NCI-H1048 (cell line): ENCODE measurements at places on chromosomes 5 and 9.

- no peak for DNase-seq
Observed at GRCh38 chr9:70013598-70014196, 30.0 kb upstream of the MAMDC2 start.

DNA sequence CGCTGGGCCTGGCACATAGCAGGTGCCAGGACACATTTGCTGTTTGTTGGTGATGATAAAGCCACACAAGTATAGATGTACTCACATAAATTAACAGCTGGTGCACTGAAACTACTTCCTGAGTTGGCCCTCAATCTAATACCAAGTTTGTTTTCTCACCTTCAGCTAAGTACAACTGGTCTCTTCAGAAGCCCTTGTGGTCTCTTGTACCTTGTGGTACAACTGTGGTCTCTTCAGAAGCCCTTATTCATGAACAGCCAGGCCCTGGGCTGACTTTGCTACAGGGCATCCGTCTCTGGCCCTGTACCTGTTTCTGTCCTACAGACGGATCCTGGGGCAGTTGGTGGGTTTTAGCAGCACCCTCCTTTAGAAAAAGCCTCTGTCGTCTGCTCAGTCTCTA is 81.5 kb downstream of the DAB2IP start:
- no peak for DNase-seq

GRCh38 chr9:1791191-1791590 is 224.0 kb upstream of the SMARCA2 start:
- DNase-seq = no peak

DNA sequence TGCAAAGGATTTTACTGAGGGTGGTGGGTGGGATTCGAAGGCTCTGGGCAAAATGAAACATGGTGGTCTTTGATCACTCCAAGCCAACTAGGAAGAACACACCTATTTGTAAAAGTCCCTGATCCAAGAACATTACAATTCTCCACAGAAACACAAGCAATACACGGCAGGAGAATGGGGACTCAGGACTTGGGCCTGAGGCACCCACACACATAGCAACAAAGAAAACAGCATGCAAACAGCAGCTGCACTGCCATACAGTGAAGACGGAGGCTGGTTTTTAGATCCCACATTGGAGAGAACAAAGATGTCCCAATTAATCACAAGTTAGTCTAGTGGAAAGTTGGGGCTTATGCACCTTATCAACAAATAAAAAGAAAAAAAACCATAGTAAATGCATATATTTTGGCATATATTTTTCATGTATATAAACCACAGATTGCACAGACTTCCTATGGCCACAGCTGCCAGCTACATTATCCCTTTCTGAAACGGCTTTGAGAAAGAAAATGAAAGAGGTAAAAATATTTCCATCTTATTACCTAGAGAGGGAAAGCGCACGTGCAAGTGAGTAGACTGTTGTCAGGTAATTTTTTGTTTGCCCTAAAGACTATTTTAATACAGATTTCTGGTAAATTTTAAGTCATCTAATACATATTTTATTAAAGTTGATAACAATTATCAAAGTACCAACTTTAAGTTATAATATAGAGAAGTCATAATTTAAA is 410.9 kb downstream of the BNC2 start:
- DNase-seq = no peak

GRCh38 chr9:14131356-14132088 is 182.4 kb downstream of the NFIB start:
- no peak for DNase-seq

GRCh38 chr9:4375424-4376200 is 75.7 kb upstream of the GLIS3 start:
- DNase-seq = no peak

DNA sequence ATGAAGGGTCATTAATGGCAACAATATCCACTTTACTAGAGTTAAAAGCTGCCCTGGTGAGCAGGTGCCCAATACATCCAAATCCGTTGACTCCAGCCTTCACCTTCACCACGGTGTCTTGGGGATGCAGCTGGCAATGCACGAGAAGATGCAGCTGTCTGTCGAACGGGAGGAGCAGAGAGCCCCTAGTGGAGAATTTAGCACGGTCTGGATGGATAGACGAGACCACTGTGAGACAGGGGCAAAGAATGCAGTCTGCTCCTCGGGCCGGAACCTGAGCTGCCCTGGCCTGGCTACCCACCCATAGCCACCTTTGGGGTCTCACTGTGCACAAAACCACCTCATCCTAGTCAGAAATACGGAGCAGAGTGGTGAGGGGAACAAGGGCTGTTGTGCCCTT is 35.1 kb downstream of the ADRA1B start:
- DNase-seq = no peak

DNA sequence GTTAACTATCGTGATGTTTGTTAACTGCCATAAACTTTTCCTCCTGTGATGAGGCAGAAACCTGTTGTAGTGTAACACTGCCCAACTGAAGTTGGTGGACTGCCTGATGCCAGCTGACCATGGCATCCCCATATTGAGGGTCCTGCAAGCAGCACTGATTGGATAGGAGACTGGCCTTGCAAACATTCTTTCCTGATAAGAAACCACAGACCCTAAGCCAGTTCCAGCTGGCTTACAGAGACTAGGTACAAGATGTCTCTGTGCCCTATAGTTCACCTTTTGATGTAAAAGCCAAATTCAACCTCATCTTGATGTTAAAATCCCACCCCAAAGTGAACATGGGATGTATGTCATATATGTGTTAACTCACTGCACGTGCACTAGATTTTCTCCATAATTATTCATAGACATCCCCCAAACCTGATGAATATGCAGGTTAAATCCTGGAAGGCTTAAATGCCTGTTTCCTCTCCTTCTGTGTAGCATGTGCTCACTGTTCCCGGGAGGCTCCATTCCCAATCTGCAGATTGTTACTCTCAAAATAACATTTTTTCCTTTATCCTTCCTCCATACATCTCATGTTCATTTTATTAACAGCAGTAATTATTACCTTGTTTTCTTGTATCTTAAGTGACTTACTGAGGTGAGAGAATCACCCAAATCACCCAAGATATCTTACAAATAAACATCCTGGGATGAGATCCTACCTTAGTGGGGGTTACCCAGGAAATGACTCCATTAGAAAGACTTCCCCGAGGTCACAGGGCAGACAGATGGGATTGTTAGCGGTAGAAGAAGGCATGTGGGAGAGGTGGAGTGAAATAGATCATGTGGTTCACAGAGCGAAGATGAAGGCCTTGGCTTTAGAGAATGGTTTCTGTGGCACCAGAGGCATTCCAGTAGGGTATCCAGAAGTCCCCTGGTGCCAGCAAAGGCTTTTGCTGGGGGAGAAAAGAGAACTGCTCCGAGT is 566.7 kb downstream of the CCDC171 start:
- no peak for DNase-seq

DNA sequence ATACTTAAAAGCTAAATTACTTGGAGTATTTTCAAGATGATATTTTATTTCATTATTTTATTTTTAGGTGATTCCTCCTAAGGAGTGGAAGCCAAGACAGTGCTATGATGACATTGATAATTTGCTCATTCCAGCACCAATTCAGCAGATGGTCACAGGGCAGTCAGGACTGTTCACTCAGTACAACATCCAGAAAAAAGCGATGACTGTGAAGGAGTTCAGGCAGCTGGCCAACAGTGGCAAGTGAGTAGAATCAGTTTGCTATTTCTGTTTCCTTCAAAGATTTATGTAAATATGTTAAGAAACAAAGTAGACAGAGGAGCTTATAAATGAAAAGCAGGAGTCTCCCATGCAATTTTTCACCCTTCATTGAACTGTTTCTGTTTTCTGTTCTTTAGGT is 47.8 kb downstream of the KDM4C start:
- no peak for DNase-seq

DNA sequence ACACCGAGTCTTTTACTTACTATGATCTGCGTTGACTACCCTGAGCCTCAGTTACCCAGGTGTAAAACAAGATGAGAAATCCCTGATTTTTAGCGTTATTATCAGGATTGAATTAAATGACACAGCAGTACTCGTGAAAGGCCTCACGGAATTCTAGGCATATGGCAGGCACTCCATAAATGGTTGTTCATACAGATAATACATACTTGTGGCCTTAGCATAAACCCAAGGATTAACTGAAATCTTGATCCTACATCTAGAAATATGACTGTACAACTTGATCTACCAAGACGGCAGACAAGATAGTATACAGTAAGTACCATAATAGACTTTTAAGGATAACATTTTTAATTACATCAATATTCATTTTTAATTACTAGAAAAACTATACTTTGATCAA is 409.8 kb downstream of the BNC2 start:
- no peak for DNase-seq

GRCh38 chr9:13621872-13622564 is 342.5 kb upstream of the MPDZ start:
- DNase-seq = no peak

DNA sequence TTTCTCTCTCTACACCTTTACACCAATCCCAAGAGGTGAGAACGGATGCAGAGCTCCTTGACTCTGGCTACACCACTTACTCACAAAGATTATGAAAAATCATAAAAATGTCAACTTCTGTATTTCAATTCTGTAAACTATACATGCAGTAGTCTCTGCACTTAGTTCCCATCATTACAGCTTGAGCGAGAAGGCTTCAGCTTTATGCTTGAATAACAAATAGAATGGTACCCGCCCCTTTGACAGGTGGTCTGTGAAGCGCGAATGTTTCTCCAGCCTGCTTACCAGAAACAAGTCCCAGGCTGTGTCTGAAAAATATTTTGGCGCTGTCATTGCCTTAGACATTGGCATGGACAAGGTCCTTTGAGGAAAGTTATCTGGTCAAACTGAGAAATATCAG is 562.4 kb upstream of the CLINT1 start:
- DNase-seq = no peak

DNA sequence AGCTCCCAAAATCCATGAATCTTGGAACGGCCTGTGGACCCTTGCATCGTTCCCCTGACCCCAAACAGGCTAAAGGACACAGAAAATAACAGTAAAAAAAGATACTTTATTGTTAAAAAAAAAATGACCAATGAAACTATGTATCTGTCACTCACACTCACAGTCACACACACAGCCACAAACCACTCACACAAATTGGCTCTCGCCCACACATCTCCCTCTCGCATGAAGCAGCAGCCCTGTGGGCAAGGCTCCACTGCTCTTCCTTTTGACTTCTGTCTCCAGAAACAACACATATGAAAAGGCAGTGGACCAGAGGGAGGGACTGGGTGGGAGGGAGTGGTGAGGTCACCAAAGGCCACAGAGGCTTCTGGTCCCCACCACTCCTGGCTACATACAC is 56.6 kb downstream of the SLC36A1 start:
- DNase-seq = no peak

GRCh38 chr5:84287951-84288350 is 96.7 kb downstream of the EDIL3 start:
- no peak for DNase-seq

DNA sequence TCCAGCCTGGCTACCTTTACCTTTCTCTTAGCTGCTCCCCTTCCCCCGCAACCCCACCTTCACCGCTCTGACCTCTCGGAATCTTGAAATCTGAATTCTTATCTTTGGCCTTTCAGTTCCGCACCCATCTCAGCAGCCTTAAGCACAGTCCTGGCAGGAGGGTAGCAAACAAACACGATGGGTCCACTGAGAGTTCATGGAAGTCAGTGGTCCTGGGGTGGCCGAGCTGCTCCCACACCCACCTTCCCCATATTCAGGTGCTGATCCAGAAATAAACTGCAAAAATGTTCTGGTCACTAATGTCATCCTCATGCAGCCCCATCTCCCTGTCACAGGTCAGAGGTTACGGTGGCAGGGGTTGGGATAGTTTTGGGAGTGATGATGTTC is 59.6 kb upstream of the TBC1D2 start:
- DNase-seq = no peak

DNA sequence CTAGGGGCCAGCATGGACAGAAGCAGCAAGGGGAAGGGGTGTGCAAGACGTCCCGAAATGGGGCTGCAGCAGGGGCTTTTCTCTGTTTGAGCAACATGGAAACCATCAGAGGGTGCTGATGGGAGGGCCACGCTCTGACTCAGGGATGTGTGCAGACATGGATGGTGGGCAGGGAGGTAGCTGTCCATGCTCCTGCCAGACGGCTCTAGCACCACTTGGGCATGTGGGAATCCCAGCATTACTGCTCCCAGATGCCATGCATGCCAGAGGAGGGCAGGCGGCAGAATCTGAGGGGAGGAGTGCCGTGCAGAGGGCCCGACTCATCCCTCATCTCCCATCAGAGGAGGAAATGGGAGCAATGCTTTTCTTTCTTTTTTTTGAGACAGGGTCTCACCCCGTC is 45.6 kb upstream of the SLC25A51 start:
- no peak for DNase-seq

DNA sequence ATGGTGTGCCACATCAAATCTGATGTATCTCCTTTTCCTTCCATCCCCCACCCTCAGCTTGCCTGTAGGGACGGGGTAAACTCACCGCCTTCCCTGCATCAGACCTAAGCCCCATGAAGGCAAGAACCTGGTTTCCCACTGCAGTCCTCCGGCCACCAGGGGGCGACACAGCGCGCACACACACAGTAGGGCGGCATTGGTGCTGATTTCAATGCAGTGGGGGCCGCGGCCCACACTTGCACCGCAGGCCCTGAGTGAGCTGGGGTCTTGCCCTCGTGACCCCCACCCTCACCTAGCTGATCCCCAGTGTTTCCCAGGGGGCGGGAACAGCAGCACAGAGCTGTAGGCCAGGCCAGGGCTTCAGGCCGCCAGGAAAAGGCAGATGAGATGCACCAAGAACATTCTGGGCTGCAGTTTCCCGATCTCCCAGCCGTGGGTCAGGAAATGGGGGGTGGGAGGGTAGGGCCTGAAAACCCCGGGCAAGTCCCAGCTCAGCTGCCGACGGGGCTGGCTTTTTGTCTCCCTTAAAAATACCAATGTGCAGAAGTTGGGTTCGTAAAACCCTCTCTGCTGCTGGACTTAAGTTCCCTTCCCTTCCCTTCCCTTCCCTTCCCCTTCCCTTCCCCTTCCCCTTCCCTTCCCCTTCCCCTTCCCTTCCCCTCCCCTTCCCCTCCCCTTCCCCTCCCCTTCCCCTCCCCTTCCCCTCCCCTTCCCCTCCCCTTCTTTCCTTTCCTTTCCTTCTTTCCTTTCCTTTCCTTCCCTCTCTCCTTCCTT is 19.5 kb downstream of the FAM163B start:
- DNase-seq = no peak

GRCh38 chr9:79564105-79564504 is 7.7 kb upstream of the TLE4 start:
- no peak for DNase-seq

- no peak for DNase-seq
Observed at GRCh38 chr5:112063856-112064255, 306.9 kb upstream of the NREP start.
